ENCODE measurements at places on chromosomes 7 and 10. TPM values are rescaled to one million over a fixed set of nuclear protein-coding genes. Genes with fewer than 3 reads are reported as not detected.
A peak's percentile ranks its signal among the peaks of the same experiment; 100 is the strongest.

- no peak for DNase-seq
These were observed 1.4 kb upstream of the HOXA7 start for GRCh38 chr7:27157702-27158431.

The HTR7 gene
- 0.10 TPM for total RNA-seq

The TMEM229A gene
- total RNA-seq, result not detected

DNA sequence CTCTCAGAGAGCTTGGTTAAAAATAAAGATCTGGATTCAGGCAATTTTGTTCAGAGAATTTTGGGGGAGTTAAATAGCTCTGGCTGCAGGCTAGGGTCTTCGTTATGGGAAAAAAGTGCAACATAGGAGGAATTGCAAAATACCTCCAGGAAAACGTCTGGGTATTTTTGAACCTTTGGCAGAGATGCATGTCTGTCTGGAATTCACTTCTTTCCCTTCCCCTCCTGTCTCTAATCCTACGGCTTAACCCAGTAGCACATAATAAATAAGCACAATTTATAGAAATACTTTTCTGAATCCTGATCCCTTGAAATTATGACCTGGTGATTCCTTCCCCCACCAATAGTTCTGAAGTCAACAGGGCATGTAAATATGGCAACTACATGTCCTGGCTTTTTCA is 19.3 kb upstream of the NUP205 start:
- DNase-seq, result no peak

The SFTPA1 gene
- not detected for total RNA-seq

DNA sequence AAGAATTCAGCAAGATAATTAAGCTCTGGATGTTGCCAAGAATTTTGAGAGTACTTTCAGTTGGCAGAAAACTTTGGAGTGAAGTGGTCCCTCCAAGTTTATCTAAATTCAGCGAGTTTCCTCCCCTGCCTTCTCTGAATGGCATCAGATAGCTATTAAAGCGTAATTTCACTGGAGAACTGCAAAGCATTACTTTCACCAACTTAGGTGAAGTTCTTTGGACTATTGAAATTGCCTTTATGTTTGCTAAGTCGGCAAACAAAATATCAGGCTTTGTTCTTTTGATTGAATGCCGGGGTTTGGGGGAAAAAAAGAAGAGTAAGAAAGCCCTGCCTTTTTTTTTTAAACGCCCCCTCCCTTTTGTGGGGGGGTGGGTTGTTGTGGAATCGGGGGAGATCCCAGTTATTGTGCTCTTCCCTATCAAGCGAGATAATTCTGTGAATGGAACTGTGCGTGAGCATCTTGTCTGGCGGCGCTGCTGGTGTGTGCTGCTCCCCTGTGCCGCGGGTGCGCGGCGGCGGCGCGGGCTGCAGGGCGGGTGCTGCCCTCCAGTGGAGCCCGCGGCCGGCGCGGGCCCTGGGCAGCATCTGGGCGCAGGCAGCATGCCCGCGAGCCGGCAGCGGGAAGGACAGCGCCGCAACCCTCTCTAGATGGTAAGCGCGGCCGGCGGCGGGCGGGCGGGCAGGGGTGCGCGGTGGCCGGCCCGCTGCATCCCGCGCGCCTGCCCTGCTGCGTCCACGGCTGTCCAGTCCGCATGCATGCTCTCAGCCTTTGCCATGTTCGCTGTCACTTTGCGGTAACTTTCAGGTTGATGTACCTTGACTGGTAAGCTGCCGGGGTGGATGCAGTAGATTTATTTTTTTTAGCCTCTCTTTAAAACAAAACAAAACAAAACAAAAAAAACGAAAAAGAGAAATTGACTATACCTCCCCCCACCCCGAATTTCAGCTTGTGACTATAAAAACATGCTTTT is 176.5 kb downstream of the TCF7L2 start:
- no peak for DNase-seq

The ITPRID1 gene
- not detected for total RNA-seq

- no peak for DNase-seq
These were observed 734 bp downstream of the PCLO start for GRCh38 chr7:83161899-83162401.

- DNase-seq, result no peak
These were observed 69.5 kb downstream of the MYL10 start for GRCh38 chr7:101559586-101559985.

GRCh38 chr10:48550071-48550691 is 54.7 kb downstream of the ARHGAP22 start:
- DNase-seq, result no peak

The PIK3AP1 gene
- 111 TPM for total RNA-seq

GRCh38 chr7:88278881-88279280 is 27.8 kb downstream of the STEAP4 start:
- DNase-seq, result no peak

The C10orf53 gene
- not detected for total RNA-seq

GRCh38 chr10:88883448-88883809 is 3.4 kb downstream of the STAMBPL1 start:
- DNase-seq, result peak; percentile 48

The ANTXRL gene
- not detected for total RNA-seq

The ZNHIT1 gene
- total RNA-seq, result 44.3 TPM

DNA sequence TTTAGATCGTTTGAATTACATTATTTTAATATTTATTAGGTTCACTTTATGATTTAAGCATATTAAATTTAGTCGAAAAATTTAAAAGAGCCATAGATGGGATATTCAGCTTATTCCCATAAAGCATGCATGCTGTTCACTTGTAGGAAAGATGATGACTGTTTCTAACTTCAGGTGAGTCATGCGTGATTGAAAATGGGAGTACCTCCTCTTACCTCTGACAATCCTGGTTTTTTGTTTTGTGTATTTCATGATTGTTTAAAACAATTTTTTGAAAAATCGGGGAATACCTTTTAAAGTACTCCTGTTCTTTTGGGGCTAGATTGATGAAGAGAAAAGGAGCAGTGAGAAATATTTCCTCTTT is 1.4 kb downstream of the TNKS2 start:
- no peak for DNase-seq
